ENCODE measurements at places on chromosomes 6 and 20.

GRCh38 chr20:22429175-22430153 lies 154.9 kb downstream of the FOXA2 start:
- no peak for DNase-seq

DNA sequence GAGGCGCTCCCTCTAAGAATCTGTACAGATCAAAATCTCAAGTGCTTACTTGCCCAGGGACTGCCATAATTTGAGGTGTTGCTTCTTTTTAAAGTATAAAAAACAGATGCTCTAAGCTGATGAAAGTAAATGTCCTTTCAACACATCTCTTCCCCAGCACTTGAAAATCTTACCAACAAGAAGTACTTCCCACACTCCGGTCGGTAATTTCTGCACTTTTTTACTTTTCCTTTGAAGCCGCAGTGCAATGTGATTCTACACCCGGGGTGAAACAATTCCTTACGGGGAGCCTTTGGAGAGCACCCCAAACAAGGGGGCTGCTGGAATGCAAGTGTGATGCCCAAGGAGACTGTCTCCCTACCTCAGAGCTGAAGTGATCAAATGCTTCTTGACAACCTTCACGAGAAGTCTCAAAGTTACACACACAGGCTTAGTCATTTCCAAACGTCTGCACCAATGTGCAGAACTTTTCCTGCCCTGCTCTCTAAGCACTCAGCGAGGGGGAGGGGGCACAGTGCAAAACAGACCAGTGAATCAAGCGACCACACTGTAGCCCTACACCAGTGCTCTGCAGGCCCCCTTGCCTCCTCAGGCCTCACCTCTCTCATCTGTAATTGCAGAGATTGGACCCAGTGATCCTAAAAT lies 56.7 kb downstream of the ATXN1 start:
- DNase-seq = peak; percentile 60

- DNase-seq = no peak
Observed at GRCh38 chr20:18635380-18635779, 47.5 kb downstream of the DTD1 start.

- no peak for DNase-seq
Observed at GRCh38 chr6:157030755-157031154, 253.6 kb downstream of the ARID1B start.

DNA sequence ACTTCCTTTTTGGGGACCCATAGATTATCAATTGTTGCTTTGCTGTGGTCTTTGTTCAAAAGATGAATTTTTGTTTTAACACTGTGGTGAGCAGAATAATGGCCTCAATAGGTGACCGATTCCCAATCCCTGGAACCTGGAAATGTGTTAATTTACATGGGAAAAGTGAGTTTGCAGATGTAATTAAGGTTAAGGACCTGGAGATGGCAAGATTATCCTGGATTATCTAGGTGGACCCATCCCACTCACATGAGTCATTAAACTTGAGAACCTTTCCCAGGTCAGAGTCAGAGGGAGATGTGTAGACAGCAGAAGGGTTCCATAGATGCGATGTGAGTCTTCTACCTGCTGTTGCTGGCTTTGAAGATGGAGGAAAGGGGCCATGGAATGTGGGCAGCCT lies 36.2 kb upstream of the HBS1L start:
- DNase-seq = no peak

DNA sequence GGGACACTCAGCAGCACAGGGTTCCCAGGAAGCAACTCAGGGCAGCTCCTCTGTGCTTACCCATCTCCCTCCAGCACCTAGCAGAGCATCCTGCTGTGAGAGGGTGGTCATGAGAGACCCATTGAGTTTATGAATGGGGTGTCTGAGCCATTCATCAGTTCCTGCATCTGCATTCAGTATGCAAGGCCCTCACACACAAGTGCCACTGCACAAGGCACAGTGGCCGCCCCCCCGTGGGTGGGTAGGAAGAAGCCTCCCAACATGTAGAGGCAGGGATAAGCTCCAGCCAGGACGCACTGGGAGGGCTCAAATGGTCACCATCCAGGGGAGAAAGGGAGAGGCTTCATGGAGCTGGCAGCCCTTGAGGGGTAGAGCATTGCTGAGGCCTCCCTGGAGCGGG lies 43.0 kb downstream of the FOXP4 start:
- no peak for DNase-seq

DNA sequence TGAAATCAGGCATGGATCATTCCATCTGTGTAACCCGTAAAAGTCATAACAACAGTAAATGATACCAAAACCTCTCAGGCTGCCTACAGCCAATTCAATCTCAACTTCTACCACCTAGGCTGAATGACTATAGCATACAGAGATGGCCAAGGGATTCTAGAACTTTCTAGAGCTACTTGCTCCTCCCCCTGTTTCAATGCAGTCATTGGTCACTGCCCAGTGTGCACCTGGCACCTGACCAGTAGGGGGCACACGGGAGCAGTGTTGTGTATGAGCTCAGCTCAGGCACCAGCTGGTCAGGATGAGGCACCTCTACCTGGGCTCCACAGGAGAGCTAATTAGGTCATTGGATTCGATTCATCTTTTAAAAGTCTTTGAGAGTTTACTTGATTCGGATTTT lies 86.2 kb downstream of the PLEKHG1 start:
- DNase-seq = no peak

DNA sequence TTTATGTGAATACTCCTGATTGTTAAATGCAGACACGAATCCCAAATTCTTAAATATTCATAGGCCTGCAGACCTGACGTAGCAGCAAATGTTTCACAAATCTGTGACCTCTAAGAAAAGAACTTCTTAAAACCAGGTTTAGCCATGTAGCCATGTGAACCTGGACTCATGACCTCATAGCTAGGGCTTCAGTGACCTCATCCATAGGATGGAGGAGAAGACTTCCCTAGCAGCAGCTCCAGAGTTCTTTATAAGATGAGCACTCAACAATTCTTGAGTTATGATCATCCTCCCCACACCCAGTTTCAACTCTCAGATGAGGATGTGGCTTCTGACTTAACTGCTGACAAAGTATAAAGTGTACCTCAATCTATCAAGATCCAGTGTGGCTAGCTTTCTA lies 45.8 kb upstream of the TCF21 start:
- DNase-seq = no peak

DNA sequence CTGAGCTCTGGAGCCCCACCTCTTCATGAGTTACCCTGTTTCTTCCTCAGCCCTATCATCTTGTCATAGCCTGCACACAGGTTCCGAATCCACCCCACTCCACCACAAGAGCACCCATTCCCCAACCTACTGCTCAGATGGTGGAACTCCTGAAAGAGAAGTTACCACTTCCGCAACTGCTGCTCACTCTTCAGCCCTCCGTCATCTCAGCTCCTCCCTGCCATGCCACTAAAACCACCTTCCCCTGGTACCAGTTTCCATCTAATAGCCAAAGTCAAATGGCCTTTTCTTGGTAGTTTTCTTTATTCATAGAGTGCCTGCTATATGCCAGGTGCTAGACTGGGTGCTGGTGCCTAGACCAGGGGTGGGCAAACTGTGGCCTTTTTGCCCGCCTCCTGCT lies 3.9 kb downstream of the RAB22A start:
- no peak for DNase-seq

DNA sequence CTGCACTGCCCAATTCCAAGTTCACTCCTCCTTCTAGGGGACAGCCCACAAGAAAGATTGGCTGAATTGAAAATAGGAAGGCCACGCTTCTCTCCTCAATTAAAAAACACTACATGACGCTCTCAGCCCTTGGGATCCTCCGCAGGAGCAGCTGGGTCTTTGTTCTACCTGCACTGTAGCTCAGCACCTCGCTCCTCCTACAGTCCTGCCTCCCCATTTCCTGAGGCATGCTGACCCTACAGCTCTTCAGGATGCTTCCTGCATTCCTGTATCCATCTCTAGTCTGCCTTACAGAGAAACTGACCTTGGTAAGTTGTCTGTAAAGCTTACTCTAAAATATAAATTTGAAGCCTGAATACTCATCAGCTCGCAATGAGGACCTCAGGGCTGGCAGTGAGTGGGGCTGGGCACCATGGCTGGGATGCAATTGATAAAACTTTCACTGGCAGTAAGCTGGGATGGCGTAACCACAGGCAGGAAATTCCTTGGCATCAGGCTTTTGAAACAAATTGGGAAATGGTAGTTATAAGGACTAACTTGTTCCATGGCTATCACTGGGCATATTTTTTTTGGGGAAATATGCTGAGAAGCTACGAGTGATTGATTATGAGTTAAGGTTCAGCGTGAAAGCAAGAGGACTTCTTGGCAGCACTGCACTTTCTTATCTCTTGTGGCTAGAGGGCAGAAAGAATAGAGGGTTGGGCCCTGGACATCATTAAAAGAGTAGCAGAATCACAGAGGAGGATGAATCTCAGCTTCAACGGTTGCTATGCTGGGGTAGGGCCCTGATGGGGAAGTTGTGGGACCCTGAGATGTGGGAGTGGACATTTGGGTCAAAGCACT lies 11.7 kb upstream of the SIRPB1 start:
- DNase-seq = no peak

DNA sequence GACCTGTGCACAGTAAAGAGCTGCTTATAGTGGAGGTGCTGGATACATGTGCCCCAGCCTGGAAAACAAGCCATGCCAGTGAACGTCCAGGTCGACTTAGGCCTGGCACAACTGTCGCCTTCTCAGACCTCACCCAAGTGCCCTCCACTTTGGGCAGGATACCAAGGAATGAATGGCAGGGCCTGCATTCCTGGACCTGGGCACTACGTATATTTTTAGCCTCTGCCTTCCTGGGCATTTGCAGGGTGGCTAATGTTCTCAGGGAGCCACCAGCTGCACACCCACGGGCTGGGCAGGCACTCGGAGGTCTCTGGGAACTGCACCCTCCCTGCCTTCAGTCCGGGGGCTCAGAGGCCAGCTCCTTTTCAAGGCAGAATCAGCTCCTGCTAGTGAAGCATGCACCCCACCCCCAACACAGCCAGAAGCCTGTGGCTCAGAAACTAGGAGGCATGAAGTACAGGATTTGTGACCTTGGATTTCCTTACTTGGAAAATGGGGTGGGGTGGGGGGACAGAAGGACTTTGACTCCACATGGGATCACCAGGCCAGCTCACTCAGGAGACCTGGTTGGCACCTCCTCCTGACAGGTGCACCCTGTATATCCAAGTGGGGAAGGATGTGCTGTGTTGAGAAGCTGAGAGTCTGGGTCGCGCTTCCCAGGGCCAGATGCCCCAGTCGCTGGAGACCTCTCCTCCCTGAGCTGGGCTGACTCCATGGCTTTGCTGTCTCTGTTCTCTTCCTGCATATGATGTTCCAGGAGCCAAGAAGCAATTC lies 2.5 kb upstream of the LSM14B start:
- DNase-seq = no peak

GRCh38 chr6:169918239-169918953 lies 167.0 kb downstream of the ERMARD start:
- no peak for DNase-seq

DNA sequence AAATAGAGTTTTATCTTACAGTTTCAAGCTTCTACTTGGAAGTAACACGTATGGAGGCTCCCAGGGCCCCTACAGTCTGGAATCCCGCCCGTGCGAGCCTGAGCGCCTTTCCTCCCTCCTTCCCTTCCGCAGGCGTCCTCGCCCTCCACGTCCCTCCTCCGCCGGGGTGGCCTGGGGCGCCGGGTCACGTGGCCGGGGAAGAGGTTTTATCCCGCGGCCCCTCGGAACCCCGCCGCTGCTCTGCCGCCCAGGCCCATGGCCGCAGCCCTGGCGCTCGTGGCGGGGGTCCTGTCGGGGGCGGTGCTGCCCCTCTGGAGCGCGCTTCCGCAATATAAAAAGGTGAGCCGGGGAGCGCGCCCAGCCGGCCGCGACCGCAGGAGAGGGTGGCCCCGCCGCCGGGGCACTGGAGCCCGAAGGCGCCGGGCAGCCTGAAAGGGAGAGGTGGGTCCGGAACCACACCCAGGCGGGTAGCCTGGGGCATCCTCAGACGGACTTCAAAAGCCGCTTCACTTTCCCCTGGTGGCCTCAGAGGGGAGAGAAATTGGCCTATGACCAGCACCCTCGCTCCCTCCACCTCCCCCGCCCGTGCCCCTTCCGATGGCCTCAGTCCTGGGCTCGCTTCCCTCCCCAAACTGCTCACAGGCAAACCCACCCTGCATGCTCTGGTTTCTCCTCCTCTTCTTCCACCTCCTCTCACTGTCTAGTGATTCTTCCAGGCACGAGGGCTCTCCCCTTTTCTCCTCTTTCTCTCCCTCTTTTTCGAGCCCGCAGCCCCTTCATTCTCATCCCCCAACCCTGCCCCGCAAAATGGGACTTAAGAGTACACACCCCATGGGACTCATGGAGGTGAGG lies at the start of gene CLPSL2:
Gene CLPSL2 (plus strand): TSS at position 235 of the 852 bp plus-strand sequence. CDS start 21 bp downstream, at position 256.
- no peak for DNase-seq

- no peak for DNase-seq
Observed at GRCh38 chr6:17602888-17603287, 2.8 kb downstream of the FAM8A1 start.
